Psoas muscle (tissue), 8 donors: ENCODE measurements at places on chromosomes 5 and 9.
A peak's percentile ranks its signal among the peaks of the same experiment; 100 is the strongest.

DNA sequence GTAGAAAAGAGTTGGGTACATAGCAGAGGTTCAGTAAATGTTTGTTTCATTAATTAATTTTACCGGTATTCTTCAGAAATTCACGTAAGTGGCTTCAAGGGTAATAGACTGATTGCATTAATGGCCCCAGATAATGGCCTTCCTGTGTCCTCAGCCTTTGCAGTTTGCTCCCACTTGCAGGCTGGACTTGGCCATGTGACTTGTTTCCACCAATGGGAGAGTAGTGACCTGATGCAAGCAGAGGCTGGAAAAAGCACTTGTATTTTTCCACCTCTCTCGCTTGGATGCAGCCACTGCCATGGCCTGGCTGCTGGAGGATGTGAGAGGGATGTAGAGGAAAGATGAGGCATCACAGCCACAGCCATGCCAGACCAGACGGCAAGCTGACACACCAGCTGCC is 480.9 kb downstream of the CDK5RAP2 start:
- no peak for DNase-seq

DNA sequence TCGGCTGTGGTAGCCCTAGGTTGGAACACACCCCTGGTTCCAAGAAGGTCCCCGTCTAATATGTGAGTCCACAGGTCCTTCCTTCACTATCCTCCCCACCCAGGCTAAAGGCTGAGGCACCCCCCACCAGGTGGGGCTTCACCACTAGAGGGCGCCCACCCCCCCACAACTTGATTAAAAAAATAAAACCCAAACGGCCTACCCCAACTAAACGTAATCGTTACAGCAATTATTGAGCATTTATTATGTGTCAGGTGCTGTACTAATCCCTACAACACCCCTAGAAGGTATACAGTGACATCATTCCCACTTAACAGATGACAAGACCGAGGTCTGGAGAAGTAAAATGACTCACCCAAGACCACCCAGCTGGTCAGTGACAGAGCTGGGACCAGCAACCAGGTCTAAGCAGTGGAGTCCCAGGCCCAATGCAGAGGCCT is 65.0 kb downstream of the FGF18 start:
- DNase-seq = peak; percentile 41

DNA sequence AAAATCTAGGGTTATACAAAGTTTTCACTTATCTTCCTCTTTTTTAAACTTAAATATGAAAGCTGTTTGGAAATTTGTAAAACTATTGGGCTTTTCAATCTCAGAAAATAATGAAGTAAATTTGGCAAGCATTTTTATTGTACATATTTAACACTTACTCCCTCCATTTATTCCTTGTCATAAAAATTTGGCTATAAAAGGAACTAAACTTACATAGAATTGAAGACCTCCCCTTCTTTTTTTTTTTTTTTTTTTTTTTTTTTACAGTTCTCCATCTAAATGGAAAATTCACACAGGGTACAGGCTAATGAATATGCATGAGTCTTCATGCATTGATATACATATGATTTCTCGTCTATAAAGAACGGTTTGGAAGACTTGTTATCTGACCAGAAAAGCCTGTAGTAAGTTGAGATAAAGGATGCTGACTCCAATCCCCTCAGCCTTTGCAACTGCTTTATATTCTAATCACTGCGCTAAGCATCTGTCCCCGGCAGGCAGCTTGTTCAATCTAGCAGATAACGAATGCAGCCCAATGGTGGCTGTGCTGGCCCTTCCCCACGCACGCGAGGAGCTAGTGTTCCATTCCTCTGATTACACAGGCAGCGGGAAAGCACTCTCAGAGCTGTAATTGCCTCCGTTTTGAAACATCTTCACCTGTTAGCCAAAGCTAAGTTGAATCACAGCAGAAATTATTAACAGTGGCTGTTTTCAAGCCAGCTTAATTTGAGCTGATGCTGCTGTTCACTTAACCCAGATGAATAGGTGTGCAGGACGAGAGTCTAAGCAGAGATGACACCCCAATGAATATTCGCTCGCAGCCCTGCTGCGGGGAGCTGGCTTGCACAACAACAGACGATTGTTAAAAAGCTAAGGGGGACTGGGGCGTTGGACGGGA is 453.8 kb upstream of the ZNF608 start:
- DNase-seq = no peak

DNA sequence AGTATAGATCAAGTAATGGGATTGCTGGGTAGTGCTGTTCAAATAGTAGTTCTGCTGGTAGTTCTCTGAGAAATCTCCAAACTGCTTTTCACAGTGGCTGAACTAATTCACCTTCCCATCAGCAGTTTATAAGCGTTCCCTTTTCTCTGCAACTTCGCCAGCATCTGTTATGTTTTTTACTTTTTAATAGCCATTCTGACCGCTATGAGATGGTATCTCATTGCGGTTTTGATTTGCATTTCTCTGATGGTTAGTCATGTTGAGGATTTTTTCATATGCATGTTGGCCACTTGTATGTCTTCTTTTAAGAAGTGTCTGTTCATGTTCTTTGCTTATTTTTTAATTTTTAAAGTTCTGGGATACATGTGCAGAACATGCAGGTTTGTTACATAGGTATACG is 279.2 kb upstream of the NREP start:
- no peak for DNase-seq
